Activated naive CD8-positive, alpha-beta T cell treated with anti-CD3 and anti-CD28 coated beads for 36 hours (primary cell): ENCODE measurements at places on chromosomes 6 and 20. TPM values are rescaled to one million over a fixed set of nuclear protein-coding genes. Genes with fewer than 3 reads are reported as not detected.

Gene RNF182
- not detected for total RNA-seq

Gene HLA-DMB
- total RNA-seq, result 6.1 TPM

Gene SYCP2L
- not detected for total RNA-seq

Gene PFDN4
- 38.8 TPM for total RNA-seq

Gene KHDC1L
- not detected for total RNA-seq

Gene DZANK1
- 1.9 TPM for total RNA-seq

Gene GPR6
- not detected for total RNA-seq

Gene MTFR2
- 30.0 TPM for total RNA-seq

Gene SAPCD1
- 7.6 TPM for total RNA-seq

- peaks cover 69% of the 10 kb centered on the region for H3K4me1 ChIP-seq
- H3K4me3 ChIP-seq, result no peak overlapping the region
- no peaks in the 10 kb centered on the region for H3K27me3 ChIP-seq
- H3K36me3 ChIP-seq, result peaks cover 54% of the 10 kb centered on the region
Observed at GRCh38 chr20:45038745-45039474, 62.0 kb downstream of the KCNS1 start.

DNA sequence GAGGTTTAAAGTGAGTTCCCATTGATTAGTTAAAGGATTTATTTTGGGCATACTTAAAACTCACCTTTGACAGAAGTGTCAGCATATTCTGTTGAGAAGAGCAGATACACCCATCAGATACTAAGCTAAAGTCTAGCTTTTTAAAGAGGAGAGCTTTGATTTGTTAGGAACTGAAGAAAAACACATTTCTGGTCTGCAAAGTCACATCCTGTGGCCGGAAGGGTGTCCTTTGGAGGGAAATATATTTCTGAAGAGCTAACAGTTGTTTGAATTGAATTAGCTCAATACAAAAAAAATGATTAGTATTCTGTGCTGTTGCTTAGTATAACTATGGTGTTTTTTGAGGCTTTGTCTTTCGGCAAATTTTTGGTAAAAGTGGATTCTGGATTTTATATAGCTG is 302.7 kb downstream of the RFPL4B start:
- no peaks in the 10 kb centered on the region for H3K27me3 ChIP-seq
- no peaks in the 10 kb centered on the region for H3K36me3 ChIP-seq
- DNase-seq, result no peak
- no peak overlapping the region for H3K4me3 ChIP-seq
- no peak overlapping the region for H3K27ac ChIP-seq

DNA sequence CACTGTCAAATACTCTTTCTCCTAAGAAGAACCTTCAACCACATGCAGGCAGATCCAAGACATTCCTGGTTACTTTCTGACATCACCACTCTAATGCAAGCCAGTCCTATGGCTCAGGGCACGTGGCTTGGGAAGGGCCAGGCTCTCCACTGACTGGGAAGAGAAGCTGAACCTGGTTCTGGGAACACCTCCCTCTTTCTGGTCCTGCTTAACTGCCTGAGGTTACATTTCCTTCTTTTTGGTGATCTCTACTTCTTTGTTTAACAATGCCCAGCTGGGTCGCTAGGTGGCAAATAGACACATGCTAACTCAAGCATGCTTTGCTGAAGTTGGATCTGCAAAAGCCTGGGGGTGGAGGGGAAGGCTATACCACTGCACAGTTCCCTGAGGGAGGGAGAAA is 249.8 kb downstream of the GMDS start:
- H3K4me3 ChIP-seq, result no peak overlapping the region
- H3K27ac ChIP-seq, result no peak overlapping the region
- H3K4me1 ChIP-seq, result peaks cover 10% of the 10 kb centered on the region
- H3K36me3 ChIP-seq, result peaks cover 22% of the 10 kb centered on the region
- no peak for DNase-seq
- H3K27me3 ChIP-seq, result no peaks in the 10 kb centered on the region

- no peaks in the 10 kb centered on the region for H3K27me3 ChIP-seq
- no peak overlapping the region for H3K4me3 ChIP-seq
- no peak for DNase-seq
- H3K36me3 ChIP-seq, result peaks cover 79% of the 10 kb centered on the region
- peak overlapping the region; percentile 80 for H3K27ac ChIP-seq
Observed at GRCh38 chr6:89986650-89987074, 92.4 kb downstream of the GJA10 start.

DNA sequence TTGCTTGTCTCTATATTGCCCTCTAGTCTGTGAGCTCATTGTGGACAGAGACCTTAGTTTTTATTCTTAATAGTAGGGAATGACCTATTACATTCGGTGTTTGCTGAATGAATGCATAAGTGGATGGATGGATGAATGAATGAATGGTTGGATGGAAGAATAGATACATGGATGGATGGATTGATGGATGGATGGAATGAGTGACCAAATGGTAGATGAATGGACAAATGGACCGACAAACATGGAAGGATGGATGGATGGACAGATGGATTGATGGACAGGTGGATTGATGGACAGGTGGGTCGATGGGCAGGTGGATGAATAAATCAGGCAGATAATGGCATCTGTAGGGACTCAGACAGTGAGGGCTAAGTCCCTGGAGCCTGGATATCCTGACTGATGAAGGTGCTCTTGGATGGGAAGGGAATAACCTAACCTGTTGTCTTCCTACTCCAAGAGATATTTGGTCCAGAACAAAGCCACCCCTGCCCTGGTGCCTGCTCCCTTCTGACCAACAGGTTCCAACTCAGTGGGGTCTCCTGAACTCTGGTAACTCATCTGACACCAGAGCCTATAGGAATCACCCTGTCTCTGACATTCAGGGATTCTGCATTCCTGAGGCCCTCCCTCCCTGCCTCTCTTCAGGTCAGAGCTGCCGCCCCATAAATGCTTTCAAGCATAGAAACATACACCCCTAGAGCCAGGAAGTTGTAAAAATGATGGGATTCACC is 9.6 kb upstream of the CCN5 start:
- no peaks in the 10 kb centered on the region for H3K36me3 ChIP-seq
- H3K4me1 ChIP-seq, result no peaks in the 10 kb centered on the region
- no peaks in the 10 kb centered on the region for H3K27me3 ChIP-seq
- no peak overlapping the region for H3K4me3 ChIP-seq
- H3K27ac ChIP-seq, result no peak overlapping the region

GRCh38 chr6:74645108-74645849 is 560.6 kb downstream of the COL12A1 start:
- no peaks in the 10 kb centered on the region for H3K36me3 ChIP-seq
- no peak for DNase-seq
- no peaks in the 10 kb centered on the region for H3K27me3 ChIP-seq

DNA sequence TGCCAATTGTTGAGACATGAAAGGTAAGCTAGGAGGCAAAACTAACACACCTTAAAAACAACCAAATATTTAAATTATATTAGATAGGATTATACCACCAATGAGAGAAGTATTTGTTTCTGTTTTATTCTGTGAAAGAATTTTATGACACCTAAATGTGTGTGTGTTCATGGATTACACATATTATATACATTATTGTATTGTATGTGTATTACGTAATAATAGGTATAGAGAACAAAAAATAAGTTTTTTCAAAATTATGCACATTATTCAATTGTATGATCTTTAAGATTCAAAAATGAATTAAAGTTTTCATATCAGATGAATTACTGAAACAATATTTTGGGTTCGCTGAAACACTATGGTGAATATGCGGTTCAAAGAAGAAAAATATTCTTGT is 84.3 kb upstream of the FABP7 start:
- H3K4me3 ChIP-seq, result no peak overlapping the region
- H3K27me3 ChIP-seq, result peaks cover 10% of the 10 kb centered on the region
- no peak overlapping the region for H3K27ac ChIP-seq
- DNase-seq, result no peak
- H3K36me3 ChIP-seq, result no peaks in the 10 kb centered on the region

DNA sequence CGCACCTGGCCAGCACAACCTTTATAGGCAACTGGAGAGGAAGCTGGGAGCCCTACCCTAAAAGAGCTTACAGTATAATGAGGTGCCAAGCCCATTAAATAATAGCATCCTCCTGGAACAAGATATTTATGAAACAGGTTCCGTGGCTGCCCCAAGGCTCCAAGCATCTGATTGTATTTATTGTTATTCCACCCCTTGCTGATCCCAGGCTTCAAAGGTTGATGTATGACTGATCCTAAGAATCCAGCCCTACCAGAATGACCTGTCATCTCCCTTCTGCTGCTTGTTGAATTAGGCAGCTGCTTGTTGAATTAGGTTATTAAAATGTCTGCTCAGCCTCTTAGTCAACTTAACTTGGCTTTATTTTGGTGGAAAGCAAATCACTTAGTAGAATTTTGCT is 35.2 kb upstream of the SASH1 start:
- H3K27ac ChIP-seq, result no peak overlapping the region
- H3K4me3 ChIP-seq, result no peak overlapping the region
- DNase-seq, result no peak
- no peaks in the 10 kb centered on the region for H3K36me3 ChIP-seq
- peaks cover 6% of the 10 kb centered on the region for H3K27me3 ChIP-seq

DNA sequence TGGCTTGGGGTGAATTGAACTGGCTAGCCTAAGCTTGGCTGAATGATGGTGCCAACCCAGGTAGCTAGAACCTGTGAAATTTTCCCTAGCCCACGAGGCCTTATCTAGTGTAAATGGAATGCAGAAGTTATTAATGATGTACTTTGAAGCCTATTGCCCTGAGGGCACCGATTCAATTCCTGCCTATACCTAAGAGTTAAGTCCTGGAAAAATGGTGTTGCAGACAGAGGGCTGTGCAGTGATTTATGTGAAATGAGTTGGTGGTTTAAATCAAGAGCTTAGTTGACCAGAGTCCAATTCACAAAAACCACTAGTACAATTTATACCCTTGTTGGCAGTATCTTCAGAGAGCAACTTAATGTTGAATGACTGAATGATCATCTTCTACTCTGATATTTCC is 373.8 kb upstream of the JAG1 start:
- H3K4me3 ChIP-seq, result no peak overlapping the region
- DNase-seq, result no peak

DNA sequence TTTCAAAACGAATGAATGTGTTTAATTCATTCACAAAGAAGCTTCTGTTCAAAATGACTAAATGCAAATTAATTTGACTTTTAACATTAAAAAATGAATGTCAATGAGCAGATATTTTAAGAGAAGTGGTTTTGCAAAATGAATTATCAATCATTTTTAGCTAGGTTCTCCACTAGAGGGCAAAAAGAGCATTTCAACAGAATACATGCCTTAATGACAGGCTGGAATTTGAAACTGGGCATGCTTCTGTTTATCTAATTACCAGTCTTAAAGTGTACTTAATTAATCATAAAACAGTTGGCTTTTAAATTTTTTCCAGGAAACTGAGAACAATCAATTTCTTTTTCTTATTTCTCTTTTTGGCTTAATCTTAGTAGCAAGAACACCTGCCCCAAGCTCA is 63.8 kb upstream of the TINAG start:
- no peak for DNase-seq
- H3K4me1 ChIP-seq, result no peaks in the 10 kb centered on the region
- H3K4me3 ChIP-seq, result no peak overlapping the region
- H3K27me3 ChIP-seq, result no peaks in the 10 kb centered on the region

DNA sequence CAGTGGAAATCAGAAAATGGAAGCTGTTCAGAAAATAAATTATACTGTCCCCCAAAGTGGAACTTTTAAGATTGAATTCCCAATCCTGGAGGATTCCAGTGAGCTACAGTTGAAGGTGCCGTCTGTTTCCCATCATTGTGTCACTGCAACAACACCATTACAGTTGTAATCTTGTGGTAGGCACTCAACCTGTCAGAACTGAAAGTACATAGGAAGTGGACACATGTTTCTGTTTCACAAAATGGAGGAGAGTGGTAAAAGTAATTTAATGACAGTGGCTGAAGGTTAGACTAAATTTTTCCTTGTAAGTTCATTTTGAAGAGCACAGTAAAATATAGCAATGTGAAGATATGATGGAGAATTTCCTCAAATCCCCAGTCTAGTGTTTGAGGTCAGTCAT is 70.0 kb downstream of the CD109 start:
- H3K27me3 ChIP-seq, result no peaks in the 10 kb centered on the region
- DNase-seq, result no peak
- peaks cover 30% of the 10 kb centered on the region for H3K36me3 ChIP-seq
- no peaks in the 10 kb centered on the region for H3K4me1 ChIP-seq

DNA sequence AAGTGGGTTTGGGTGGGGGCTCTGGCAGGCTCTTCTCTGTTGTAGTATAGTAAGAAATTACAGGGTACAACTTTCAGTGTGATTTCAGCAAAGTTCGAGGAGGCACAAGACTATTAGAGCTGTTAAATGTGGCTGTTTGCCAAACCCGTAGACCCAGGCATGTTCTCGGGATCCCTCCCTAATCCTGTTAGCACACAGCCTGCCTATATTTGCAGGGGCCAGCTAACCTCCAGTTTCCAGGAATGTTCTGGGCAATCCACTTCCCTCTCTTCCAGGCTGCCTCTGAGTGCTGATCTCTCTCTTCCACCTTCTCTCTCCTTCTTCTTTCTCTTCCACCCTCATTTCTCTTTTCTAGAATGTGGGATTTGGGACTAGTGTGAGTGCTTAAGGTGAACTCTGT is 34.8 kb upstream of the ZFP64 start:
- H3K4me1 ChIP-seq, result peaks cover 2% of the 10 kb centered on the region
- H3K4me3 ChIP-seq, result no peak overlapping the region
- DNase-seq, result no peak
- H3K27ac ChIP-seq, result no peak overlapping the region
- H3K27me3 ChIP-seq, result peaks cover 16% of the 10 kb centered on the region

GRCh38 chr20:4667371-4667773 is 54.3 kb upstream of the PRND start:
- H3K36me3 ChIP-seq, result no peaks in the 10 kb centered on the region
- no peaks in the 10 kb centered on the region for H3K27me3 ChIP-seq
- H3K4me1 ChIP-seq, result peaks cover 20% of the 10 kb centered on the region
- no peak for DNase-seq

GRCh38 chr20:40591536-40591935 is 97.5 kb downstream of the MAFB start:
- H3K27me3 ChIP-seq, result peaks cover 29% of the 10 kb centered on the region
- H3K36me3 ChIP-seq, result no peaks in the 10 kb centered on the region
- no peak overlapping the region for H3K27ac ChIP-seq
- no peaks in the 10 kb centered on the region for H3K4me1 ChIP-seq

DNA sequence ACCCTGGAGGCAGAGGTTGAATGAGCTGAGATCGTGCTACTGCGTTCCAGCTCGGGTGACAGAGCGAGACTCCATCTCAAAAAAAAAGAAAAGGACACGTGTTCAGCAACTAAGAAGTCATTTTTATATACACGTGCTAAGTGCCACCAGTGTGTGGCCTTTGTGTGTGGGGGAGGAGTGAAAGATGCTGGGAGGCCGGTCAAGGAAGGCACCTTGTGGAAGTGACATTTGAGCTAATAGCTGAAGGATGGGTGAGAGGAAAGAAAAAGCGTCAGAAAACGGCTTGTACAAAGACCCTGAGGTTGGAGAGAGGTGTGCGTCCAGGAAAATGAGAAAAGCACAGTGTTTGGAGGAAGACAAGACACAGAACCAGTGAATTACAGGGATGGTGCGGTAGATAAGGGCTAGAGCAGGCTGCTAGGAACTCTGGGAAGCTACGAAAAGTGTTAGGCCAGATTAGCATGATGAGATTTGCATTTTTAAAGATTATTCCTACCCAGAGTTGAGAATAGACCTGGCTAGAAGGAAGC is 11.6 kb downstream of the RREB1 start:
- H3K4me1 ChIP-seq, result peaks cover 45% of the 10 kb centered on the region
- DNase-seq, result no peak
- H3K36me3 ChIP-seq, result peaks cover 32% of the 10 kb centered on the region
- no peak overlapping the region for H3K27ac ChIP-seq
